ENCODE measurements at places on chromosomes 16 and 17.

DNA sequence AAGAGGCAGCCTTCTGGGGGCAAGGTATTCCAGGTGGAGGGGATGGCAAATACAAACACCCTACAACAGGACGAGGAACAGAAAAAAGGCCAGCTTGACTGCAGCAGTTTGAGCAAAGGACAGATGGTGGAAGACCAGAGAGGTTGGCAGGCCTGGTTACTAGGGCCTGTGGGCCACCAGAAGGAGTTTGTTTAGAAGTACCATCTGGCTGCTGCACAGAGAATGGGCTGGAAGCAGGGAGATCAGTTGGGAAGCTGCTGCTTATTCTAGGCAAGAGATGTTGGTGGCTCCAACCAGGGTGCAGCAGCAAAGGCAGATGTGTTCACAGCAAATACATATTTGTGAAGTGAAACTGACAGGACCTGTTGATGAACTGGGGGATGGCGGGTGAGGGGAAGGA is 2.9 kb upstream of the YPEL2 start:
- DNase-seq, result no peak

GRCh38 chr16:28958216-28958615 is 7.5 kb downstream of the NFATC2IP start:
- DNase-seq, result no peak

DNA sequence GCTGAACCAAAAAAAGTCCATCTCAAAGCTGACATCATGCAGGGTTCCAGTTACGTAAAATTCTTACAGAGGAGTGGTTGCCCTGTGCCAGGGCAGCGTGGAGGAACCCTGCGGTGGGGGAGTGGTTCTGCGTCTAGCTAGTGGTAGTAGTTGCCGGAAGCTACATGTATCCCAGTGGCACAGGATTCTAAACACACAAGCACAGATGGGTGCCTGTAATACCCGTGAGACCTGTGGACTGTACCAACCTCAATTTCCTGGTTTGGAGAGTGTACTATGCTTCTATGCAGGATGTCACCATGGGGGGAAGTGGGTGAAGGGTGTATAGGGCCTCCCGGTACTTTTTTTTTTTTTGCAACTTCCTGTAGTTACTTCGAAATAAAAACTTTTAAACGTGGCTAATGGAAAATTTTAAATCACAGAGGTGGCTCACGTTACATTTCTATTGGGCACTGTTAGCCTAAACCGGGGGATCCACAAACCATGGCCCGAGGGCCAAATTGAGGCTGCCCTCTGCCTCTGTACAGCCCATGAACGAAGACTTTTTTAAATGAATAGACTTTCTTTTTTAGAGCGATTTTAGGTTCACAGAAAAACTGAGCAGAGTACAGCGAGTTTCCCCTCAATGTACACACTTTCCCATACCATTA is 38.5 kb downstream of the TBC1D16 start:
- DNase-seq, result no peak

DNA sequence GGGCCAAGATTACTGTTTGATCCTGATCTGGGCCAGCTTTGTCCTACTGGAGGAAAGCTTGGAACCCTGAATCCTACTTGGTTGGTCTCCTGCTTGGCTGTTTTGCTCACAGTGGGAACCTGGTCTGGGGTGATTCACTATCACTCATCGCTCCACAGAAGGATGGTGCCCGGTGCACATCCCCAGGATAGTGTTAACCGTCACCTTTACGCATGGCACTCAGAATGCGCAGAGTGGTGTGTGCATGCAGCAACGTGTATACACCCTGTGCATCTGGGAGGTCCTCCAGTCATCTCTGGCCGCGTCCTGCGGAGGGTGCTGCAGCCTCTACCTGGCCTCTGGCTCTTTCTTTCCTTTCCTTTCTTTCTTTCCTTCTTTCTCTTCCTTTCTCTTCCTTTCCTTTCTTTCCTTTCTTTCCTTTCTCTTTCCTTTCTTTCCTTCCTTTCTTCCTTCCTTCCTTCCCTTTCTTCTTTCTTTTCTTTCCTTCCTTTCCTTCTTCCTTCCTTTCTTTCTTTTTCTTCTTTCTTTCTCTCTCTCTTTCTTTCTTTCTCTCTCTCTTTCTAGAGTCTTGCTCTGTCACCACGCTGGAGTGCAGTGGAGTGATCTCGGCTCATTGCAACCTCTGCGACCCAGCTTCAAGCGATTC is 13.1 kb downstream of the SOCS3 start:
- no peak for DNase-seq

GRCh38 chr17:49604314-49604869 is 28.7 kb downstream of the NXPH3 start:
- no peak for DNase-seq
